ENCODE measurements at places on chromosomes 1 and 21. TPM values are rescaled to one million over a fixed set of nuclear protein-coding genes. Genes with fewer than 3 reads are reported as not detected.

The IGSF9 gene
- 0.16 TPM for total RNA-seq

The C21orf91 gene
- total RNA-seq: 6.3 TPM

The TCHH gene
- not detected for total RNA-seq

The PAPPA2 gene
- 0.16 TPM for total RNA-seq

The DAP3 gene
- 159 TPM for total RNA-seq

The ZNF648 gene
- total RNA-seq: not detected

The APOBEC4 gene
- not detected for total RNA-seq

The MYOC gene
- not detected for total RNA-seq

The SYT2 gene
- under 0.01 TPM for total RNA-seq

The OR2L5 gene
- not detected for total RNA-seq

The TNFRSF4 gene
- 1.8 TPM for total RNA-seq

The APCS gene
- not detected for total RNA-seq

The LRRN2 gene
- 0.38 TPM for total RNA-seq

The TRIM67 gene
- total RNA-seq: 1.1 TPM

The KCNJ6 gene
- 0.25 TPM for total RNA-seq

The METTL25B gene
- 17.1 TPM for total RNA-seq

The OR2AK2 gene
- not detected for total RNA-seq

The SAMD11 gene
- total RNA-seq: 58.4 TPM

The BRINP2 gene
- total RNA-seq: under 0.01 TPM

The LAMC2 gene
- total RNA-seq: 43.6 TPM

Data from mesangial cell (primary cell).